Activated naive CD4-positive, alpha-beta T cell treated with anti-CD3 and anti-CD28 coated beads, Interleukin-2, amount 10 ng/mL, durations not matched to agents 5 hours and 36 hours (primary cell): ENCODE measurements at places on chromosomes 1 and 21. TPM values are rescaled to one million over a fixed set of nuclear protein-coding genes. Genes with fewer than 3 reads are reported as not detected.

The LCE2C gene
- not detected for total RNA-seq

The IFNLR1 gene
- total RNA-seq: 2.7 TPM

The TNFRSF18 gene
- 7.6 TPM for total RNA-seq

The SPRR2A gene
- total RNA-seq: not detected

The SAMD11 gene
- not detected for total RNA-seq

The BOLA1 gene
- 20.8 TPM for total RNA-seq

The NPL gene
- 2.4 TPM for total RNA-seq

The LRRC39 gene
- 0.68 TPM for total RNA-seq

The C1orf87 gene
- total RNA-seq: not detected

The LRRC71 gene
- total RNA-seq: not detected

The OR2G6 gene
- not detected for total RNA-seq

The CNIH3 gene
- total RNA-seq: 1.9 TPM

The SIPA1L2 gene
- 0.67 TPM for total RNA-seq

The PLA2G2F gene
- not detected for total RNA-seq

The NPHS2 gene
- not detected for total RNA-seq

The BNIPL gene
- 1.0 TPM for total RNA-seq

The KIF2C gene
- total RNA-seq: 81.8 TPM

The TNFRSF1B gene
- total RNA-seq: 229 TPM

The RRAGC gene
- total RNA-seq: 24.4 TPM
